ENCODE measurements at places on chromosomes 7 and 10.

GRCh38 chr7:73904219-73905137, 43.5 kb downstream of the TMEM270 start:
- DNase-seq = no peak

DNA sequence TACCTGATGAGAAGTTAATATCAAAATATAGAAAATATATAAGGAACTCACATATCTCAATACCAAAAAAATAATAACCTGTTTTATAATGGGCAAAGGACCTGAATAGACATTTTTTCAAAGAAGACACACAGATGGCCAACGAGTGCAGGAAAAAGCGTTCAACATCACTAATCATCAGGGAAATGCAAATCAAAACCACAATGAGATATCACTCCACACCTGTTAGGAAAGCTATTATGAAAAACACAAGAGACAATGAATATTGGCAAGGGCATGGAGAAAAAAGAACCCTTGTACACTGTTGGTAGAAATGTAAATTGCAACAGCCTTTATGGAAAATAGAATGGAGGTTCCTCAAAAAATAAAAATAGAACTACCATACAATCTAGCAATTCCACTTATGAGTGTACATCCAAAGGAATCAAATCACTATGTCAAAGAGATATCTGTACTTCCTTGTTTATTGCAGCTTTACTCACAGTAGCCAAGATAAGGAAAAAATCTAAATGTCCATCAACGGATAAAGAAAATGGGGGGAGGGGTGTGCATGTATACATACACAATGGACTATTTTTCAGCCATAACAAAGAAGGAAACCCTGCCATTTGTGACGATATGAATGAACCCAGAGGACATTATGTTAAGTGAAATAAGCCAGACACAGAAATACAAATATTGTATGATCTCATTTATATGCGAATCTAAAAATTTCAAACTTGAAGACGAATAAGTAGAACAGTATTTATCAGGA, 3.6 kb upstream of the ALOX5 start:
- no peak for DNase-seq

DNA sequence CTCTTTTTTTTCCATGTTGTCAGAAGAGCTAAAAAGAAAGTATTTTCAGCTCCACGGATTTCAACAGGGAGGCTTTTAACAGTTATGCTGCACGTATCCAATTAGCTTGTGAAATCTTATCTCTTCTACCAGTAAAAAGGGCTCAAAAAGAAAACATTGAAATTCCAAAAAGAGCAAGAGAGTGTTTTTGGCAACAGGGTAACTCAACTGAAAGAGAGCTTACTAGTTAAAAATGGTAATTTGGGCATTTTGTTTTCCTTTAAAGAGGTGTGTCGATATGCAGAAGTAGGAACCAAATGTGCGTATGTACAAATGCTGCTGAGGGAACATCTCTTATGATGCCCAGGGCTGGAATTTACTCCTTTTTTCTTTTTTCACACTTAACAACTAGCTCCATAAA, 292.8 kb downstream of the PRKG1 start:
- DNase-seq = no peak

DNA sequence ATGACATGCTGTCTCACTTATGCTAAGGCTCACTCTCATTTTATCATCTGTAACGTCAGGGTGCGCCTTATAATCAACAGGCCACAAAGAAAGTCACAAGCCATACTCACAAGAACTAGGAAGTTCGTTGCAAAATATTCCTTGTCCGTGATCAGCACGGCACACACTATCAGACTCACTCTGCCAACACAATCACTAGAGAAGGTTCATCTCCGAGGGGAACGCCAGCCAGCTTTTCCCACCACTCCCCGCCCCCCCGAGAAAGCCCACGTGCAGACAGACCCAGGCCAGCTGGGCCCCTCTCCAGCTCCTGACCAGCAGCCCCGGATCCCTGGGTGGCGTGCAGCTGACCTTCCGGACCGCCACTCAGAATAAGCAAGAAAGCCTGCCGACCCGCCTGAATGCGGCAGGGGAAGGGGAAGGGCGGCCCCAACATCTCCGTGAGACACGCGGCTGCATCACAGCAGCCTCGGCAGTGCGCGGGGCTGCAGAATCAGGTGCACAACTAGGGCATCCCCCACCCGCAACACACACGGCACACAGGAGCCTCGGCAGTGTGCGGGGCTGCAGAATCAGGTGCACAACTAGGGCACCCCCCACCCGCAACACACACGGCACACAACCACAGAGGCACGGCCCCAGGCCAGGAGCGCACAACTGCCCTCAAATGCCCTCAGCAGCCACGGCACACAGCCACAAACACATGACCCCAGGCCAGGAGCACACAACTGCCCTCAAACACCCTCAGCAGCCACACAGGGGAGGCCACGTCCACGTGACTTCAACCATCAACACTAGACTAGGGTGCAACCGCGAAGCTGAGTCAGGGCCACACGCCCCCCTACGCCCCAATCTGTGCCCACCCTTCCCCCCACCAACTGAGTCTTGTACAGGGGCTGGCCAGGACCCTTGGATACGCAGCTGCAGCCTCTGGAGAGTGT, 2.5 kb upstream of the GPR146 start:
- DNase-seq = no peak

DNA sequence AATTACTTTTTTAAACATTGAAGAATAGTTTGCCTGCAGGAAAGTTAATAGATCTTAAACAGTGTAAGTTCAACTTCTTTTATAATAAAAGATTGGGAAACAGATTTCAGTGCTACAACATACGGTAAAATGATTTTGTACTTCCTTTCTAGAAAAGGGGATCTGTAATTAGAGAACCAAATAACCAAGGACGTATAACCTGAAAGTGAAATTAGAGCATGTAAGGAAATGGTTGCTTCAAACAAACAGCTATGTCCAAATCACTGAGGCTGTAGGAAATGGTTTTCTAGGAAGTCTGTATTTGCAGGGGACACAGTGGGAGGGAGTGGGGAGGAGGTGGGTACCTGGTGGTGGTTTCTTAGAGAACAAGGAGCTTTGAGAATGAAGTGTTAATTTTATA, 57.9 kb upstream of the EXOC6 start:
- no peak for DNase-seq

DNA sequence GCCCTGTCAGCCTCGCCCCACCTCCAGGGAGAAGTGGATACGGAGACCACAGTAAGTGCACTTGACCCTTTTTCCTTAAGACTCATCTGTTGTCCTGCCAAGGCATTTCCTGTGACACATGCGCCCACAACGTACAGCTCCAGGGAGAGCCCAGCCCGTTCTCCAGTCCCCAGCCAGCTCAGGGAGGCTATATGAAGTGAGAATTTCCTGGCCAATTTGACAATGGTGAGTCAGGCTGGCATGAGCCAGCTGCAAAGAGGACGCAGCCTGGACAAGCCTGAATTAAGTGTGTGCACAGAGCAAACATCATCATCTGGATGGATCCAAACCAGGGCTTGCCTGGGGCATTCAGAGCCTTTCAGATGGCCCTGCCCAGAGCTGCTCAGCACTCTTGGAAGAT, 244.8 kb downstream of the KCNMA1 start:
- DNase-seq = no peak

GRCh38 chr10:63252095-63252762, 119.1 kb downstream of the NRBF2 start:
- DNase-seq = no peak

DNA sequence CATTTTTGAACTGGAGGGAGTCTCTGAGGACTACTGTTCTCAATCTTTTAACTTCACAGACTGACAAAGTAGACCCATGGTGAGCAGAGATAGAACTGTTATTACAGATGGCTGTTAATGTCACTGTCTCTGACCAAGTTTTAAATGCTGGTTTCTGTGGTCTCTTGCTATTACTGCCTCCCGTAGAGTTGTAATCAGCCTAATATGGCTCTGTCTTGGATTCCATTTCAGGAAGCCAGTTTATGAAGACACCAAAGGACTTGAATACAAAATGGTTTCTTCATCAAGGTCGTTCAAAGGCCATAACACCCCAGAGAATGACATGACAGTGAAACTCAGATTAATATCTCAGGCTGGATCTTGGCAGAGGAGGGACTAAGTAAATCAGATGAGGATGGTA, 3.9 kb downstream of the SFRP4 start:
- no peak for DNase-seq

- DNase-seq = no peak
Measured at GRCh38 chr7:3300221-3300650, 816 bp upstream of the SDK1 start.

DNA sequence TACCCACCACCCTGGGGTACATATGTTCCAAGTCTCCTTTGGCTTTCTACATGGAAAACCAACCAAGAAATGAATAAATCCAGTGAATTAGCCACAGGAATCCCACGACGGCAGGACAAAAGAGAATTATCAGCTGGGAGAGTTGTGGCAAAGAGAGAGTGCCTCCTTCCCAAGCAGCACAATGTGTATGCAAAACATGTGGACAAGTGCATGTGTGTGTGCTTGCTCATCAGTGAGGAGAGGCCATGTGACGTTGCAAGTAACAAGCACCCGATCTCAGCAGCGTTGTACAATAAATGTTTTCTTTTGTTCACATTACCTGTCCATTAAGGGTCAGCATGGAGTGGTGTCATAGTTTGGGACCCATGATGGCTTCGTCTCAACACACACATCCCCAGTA, 50.0 kb upstream of the EMX2 start:
- no peak for DNase-seq

DNA sequence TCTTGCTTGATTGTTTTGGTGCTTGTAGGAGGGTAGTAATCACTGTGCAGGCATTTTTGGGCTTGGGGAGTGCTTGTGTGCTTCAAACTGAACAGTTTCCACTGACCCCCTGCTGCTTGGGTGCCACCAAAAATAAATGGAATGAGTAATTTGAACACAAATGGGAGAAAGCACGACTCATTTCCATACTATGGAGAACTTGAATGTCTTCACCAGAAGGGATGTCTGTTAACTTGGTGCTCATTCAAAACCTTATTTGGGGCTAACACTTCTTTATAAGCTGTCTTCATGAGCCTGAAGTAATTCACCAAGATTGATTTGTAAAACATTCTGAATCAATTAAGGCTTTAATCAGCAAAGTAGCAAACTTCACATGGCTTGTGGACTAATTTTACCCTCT, 560.3 kb downstream of the SDK1 start:
- no peak for DNase-seq

GRCh38 chr10:20885678-20886077, 11.4 kb downstream of the NEBL start:
- no peak for DNase-seq

GRCh38 chr7:35355199-35355598, 101.3 kb upstream of the TBX20 start:
- no peak for DNase-seq

DNA sequence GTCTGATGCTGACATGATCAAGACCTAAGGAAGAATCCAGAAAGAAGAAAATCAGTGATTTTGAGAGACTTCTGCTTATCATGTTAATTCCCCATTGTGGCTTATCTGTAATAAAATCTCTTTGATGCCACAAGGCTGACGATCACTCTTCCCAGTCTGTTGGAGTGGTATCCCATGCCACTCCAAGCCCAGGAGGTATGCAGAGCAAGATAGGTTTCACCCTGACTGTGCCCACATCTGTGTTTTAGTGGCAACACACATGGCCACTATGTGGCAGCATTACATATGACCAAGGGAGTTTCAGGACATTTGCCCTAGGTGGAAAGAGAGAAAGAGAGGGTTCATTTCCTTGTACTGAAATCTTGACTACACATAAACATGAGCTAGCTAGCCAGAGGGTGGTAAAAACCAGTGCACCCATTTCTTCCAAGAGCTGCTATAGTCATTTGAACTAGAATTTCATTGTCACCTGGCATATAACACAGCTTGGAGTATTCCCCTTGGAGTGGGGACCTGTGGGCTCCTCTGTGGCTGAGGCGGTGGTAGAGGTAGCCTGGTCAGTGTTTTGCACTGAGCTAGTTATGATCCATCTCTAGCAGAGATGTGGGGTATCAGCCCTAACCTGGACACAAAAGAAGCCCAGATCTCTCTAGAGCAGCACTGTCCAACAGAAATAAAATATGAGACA, 20.8 kb downstream of the LAMB4 start:
- no peak for DNase-seq

GRCh38 chr7:5492020-5492635, 68.5 kb upstream of the TNRC18 start:
- DNase-seq = no peak

- DNase-seq = no peak
Measured at GRCh38 chr7:96949766-96950165, 55.6 kb upstream of the DLX6 start.

GRCh38 chr10:26703096-26703495, 5.6 kb downstream of the PDSS1 start:
- no peak for DNase-seq

DNA sequence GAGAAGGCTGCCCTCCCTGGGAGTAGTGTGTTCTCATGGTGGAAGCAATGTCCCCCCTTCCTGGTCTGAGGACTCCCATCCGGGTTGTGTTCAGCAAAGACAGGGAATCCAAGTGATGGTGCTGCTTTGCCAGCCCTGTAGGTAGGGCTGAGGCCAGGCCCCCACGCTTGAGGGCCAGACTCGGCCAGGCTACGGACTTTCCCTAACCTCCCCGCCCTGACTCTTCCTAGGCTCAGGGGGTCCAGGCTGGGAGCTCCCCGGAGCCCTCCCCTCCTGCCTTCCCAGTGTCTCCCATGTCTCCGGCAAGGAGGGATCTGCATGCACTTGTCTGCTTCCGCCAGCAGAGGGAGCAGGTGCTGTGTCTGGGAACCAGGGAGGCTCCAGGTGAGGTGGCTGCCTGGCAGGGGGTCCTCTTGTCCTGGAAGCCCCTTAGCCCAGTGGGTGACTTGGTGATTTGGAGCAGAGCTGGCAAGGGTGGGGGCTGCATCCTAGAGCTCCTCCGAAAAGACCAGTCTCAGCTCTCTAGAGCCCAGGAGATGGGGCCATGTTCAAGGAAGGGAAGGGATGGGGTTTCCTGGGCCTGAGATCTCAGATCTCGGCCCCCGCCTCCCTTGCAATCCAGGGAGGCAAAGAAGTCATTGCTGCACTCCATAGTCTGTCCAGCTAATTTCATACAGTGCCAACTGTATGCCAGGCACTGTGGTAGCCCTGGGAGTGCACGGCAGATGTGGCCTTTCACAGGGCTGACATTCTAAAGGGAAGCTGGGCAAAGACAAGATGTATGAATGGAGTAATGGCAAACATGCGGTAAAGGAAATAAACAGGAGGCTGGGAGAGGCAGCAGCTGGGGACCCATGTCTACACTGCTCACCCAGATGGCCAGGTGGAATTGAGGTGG, 20.3 kb upstream of the SFRP5 start:
- DNase-seq = peak; percentile 71

DNA sequence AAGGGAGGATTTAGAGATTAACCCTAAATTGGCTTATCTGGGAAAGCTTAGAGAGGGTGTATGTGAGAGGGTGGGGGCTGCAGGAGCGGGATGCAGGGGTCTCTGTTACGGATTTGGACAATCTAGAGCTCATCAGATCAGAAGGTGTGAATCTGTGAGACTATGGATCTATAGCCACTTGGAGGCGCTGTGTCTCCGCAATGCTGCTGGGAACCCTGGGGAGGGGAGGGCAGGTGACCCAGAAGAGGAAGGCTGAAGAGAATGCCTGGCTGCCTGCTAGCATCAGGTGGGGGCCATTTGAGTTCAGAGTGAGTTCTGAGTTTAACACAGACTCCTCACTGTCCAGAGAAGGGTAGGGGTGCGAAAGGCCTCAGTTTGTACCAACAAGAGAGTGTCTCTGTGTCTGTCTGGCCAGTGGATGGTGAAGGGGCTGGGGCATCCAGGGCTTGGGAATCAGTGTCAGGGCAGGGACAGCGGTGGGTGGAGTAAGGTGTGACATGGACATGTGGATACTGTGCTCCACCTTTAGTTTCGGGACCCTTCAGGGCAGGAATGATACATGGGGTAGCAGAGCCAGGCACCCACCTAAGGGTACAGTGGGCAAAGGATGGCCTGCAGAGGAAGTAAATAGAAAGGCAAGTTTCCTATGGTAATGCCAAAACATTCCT, 187.3 kb upstream of the PRSS58 start:
- peak; percentile 21 for DNase-seq

GRCh38 chr10:131930150-131930549, 29.3 kb downstream of the PPP2R2D start:
- no peak for DNase-seq
